ENCODE measurements at places on chromosomes 12 and 14.

- no peak for DNase-seq
These were observed 35.1 kb downstream of the PARP11 start for GRCh38 chr12:3838076-3838475.

DNA sequence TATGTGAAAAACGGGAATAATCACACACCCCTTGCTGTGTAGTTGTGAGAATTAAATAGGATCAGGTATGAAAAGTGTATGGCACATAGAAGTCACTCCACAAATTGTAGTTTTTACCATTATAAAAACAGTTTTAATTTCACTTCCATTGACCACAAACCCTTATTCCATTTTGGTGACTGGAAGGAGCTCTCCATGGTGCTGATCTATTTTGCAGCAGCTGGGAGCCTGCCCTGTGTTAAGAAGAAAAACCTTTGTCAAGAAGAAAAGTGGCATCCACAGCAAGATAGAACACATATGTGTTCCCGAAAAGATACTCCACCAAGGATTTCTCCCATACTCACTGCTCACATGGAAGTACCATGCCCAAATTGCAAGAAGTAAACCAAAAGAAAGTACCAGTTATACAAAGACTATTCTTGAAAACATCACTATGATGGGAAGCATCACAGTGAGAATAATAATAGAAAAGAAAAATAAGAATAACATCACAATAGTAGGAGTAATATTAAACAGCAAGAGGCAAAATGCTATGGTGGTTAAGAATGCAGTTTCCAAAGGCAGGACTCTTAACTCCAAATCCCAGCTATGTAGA lies 58.7 kb downstream of the TUNAR start:
- DNase-seq, result peak; percentile 32

DNA sequence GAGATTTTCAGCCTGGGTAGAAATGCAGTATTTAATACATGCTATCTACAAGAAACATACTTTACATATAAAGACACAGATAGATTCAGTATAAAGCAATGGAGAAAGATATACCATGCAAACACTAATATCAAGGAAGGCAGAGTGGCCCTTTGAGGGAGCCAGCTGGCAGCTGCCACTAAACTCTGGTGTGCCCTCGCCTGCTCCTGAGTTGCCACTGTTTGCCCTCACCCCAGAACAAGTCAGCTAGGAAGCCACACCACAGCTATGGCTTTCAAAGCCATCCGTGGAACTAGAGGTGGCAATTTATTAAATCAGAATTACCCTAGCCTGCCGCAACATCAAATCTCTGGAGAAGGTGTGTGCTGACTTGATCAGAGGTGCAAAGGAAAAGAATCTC lies 18.3 kb downstream of the PXN start:
- DNase-seq, result no peak

- peak; percentile 56 for DNase-seq
These were observed 431.6 kb downstream of the RAD51B start for GRCh38 chr14:68250927-68251768.

DNA sequence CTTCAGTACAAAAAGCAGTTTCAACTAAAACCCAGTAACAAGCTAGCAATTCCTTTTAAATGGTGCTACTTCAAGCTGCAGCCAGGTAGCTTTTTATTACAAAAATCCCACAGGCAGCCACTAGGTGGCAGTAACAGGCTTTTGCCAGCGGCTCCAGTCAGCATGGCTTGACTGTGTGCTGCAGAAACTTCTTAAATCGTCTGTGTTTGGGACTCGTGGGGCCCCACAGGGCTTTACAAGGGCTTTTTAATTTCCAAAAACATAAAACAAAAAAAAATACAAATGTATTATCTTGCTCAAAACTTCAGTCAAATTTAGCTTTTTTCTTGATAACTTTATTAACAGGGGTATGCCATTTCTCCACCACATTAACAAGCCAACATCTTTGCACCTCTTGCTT lies 3.6 kb upstream of the CLEC4E start:
- DNase-seq, result peak; percentile 79

DNA sequence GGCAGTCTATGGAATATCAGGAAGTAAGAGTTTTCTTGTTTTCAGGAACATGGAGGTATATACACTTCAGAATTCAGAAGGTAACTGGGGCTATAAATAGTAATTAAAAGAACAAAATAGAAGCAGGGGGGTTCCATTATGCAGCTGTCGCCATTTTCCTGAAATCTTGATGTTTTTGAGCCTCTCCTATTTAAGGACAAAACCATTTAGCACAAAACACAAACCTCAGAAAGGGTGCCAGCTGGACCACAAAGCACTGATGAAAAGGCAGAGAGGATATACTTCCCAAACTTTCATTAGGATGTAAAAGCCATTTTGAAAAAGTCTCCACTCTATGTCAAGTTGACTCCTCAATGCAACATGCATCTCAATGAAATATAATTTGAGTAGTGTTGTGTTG lies 54.2 kb upstream of the OR5AU1 start:
- DNase-seq, result no peak

DNA sequence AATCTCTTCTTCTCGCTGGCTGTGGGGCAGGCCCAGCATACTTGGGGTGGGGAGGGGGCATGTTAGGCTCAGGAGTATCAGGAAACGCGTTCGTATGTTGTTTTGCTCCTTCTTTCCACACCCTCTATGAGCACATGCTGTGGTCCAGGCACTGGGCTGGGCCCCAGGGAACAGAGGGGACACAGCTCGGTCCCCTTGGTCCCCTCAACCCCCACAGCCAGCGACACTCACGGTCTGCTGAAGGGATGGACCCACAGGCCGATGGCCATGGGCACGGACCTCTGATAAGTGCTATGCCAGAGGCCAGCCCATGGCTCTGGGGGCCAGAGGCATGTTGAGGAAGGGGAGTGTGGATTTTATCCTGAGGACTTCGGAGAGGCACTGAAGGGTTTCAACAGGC lies 6.2 kb downstream of the IFI27 start:
- no peak for DNase-seq

- no peak for DNase-seq
These were observed 54.4 kb downstream of the RASSF9 start for GRCh38 chr12:85781766-85782165.

DNA sequence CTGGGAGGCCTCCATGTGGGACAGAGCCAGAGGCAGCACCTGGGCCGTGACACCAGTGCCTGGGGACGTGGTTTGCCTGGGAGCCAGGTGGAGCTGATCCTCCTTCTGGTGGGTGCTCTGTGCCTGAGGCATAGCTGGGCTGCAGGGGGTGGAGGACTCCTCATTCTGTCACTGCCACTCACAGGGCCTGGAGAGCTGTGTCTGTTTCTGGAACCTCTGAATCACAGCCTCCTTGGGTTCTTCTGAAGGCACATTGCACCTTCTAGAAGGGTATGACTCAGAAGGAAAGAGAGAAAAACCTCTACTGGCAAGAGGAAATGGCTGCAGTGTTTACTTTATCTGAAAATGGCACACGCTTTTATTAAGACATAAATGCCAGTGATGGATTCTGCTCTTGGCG lies 659.8 kb downstream of the VRK1 start:
- DNase-seq, result peak; percentile 65

DNA sequence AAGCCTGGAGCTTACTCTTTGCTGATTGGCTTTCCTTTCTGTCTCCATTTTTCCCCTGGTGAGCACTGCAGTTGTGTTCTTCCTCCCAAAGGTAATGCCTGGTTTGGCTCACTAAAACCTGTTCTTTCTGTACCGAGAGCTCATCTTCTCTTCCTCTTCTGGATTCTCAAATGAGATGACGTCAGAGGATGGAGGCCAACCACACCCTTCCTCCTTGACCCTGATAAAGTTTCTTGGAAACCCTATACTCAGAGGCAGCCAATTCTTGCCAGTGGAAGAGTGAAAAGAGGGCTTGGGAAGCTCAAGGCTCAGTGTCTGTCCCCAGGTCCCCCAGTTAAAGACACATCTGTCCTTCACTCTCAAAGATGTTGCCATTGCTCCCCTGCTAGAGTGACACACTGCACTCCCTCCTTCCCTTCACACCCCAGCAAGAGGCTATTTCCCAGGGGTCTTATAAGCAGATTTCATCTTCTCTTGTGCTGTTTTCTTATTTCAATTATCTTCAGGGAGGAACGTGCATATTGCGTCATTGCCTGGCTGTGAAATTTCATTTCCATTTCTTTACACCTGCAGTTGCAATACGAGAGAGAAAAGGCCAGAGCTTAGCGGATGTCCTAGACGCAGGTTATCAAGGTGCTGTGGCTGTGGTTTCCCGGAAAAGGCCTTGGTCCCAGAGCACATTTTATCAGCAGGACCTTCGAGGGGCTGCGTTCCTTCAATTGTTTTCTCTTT lies 27.3 kb downstream of the NTF3 start:
- no peak for DNase-seq

DNA sequence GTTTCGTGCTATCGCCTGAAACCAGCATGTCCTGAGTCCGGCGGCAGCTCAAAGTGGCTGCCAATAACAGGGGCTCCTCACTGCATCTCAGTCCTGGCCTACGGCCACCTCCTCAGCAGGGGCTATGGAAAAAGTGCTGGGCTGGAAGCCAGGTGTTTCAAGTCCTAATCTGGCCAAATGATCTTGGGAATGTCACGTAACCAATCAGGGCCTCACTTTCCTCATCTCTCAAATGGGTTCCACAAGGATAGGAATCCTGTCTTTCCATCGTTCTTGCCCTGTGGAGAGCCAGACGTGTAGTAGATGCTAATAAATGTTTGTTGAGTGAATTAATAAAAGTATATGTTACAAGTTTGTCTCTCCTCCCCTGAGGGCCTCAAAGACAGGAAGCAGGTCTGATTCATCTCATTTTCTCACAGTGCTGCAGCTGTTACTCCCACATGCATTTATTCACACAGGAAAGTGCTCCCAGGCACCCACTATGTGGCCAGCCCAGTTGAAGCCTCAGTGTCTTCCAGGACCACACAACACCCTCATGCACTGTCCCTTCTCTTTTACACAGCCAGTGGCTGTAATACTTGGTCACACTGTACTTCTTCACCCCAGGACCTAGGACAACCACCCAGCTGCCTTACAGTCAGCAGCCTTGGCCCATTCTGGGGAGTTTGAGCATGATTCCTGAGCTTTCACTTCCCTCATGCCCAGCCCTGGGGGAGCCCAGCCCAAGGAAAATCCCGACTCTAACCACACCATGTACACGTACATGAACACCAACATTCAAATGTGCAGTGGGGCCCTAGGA lies 5.0 kb downstream of the CMKLR1 start:
- no peak for DNase-seq

DNA sequence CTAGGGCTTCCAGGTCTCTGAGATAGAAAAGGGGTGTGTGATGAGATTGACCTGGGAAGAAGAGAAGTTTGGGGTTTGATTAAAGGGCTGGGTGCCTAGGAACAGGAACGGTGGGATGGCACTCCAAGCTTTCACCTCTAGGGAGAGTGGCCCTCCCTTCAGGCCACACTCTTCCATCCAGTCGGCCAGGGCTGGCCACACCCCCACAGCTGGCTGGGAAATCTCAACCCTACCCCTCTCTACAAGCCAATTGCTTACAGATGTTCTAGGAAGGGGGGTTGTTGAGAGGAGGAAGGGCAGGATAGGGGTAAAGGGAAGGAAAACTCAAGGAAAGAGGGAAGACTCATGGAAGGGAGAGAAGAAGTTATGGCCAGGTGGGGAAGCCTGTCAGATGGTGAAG lies 6.6 kb upstream of the ITGA5 start:
- DNase-seq, result no peak

DNA sequence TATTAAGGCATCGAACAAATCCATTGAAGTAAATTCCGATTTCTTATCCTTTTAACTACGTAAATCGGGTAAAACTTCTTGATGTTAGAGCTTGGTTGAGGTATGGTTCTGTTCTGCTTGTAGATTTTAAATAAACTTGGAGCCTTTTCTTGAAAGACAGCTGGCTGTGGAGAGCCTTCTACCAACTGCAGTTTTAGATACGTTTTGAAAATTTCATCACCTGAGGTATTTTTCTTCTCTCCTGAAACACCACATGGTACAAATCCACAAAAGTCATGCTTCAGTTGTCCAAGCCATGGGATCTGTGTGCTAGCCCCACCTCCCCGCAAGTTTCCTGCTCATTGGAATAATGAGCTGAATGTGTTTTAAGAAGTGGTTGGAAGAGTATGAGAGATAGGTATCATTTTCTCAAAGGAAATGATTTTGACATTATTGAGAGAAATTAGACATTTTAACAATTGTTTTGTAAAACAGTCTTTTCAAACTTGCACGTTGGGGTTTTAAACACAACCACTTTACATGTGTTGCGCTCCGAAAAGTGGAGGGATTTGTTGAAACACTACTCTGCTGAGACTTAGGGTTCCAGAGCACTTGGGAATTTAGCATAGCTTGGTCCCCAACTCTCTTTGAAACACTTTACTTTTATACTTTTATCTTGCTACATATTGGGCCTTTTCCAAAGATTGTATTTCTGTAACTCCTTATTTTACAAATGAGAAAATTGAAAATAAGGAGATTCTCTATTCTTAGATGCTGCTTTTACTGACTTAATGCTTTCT lies 1.4 kb downstream of the PPM1A start:
- DNase-seq, result peak; percentile 74

- no peak for DNase-seq
These were observed 27.7 kb downstream of the CEP170B start for GRCh38 chr14:104892531-104893434.

DNA sequence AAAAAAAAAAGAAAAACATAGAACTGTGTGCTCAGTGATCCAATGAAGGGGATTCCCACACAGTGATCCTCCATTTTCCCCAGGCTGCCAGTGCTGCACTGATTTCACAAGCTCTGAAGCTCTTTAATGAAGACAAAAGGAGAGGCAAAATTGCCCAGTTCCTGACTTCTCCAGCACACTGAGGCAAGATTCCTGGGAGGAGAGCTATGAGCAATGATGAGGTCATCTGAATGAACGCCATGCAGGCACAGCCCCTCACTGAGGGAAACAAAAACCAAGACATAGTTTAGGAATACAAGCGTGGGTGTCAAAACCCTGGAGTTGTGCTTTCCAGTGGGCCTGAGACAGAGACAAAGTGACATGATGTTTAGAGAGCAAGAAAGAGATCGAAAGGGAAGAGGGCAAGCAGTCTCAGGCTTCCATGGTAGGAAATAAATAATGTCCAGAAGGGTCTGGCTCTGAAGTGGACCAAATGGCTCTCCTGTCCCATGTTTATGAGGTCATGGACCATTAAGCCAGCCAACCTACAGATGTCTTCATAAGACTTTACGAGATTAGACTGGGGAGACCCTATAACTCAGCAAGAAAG lies 40.9 kb upstream of the SMUG1 start:
- peak; percentile 98 for DNase-seq

DNA sequence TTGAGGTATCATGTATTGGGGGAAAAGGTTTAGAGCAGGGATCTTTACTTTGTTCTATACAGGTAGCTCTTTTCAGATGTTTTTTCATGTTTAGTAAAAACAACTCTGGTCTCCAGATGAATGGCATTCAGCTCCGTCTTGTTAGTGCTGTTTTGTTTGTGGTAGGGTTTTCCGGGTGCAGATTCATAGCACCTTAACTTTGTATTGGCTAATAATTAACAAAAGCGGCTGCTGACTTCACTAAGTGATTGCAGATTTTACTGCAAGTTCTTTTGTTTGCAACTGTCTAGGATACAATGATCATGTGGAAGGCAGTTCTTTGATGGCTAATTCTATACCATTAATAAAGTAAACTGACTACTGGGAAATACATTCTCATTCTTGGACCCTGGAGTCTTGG lies 32.2 kb upstream of the BHLHE41 start:
- peak; percentile 85 for DNase-seq
